Stimulated activated CD8-positive, alpha-beta memory T cell treated with anti-CD3 and anti-CD28 coated beads, Interleukin-4, amount 100 ng/mL, for 48 hours (primary cell): ENCODE measurements at places on chromosomes 7 and 10.

DNA sequence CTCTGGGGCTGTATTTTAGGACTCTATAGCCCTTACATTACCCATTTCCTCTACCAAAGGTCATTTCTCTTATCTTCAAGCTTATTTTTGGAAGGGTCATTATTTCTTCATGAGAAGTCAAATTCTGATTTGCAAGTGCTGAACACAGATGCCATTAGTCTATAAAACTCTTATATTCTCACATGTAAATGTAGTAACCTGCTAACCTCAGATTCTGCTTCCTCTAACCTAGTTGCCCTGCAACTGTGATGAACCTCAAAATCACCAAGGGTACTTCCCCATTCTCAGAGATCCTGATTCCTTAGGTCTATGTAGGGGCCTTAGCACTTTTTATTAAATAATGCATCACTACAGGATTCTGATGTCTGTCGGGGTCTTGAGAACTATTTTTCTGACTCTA is 6.3 kb downstream of the FAS start:
- DNase-seq, result no peak

DNA sequence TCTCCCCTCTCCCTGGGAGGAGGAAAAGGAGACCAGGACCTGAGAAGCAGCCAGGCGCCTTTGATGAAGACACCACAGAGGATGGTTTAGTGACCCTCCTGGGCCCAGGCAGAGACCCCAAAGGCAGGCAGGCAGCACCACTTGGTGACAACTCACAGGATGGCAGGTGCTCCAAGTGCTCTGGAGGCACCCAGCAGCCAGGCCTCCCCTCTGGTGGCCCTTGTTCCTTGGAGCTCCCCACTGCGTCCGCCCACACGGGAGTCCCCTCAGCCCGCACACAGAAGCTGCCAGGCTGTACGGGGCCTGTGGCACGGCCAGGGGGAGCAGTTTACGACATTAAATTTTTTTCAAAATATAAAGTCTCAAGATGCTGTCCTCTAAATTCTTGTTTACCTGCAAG is 607.1 kb upstream of the FOXK1 start:
- DNase-seq, result no peak

- DNase-seq, result no peak
These were observed 140.7 kb downstream of the PAXIP1 start for GRCh38 chr7:154862153-154862791.

DNA sequence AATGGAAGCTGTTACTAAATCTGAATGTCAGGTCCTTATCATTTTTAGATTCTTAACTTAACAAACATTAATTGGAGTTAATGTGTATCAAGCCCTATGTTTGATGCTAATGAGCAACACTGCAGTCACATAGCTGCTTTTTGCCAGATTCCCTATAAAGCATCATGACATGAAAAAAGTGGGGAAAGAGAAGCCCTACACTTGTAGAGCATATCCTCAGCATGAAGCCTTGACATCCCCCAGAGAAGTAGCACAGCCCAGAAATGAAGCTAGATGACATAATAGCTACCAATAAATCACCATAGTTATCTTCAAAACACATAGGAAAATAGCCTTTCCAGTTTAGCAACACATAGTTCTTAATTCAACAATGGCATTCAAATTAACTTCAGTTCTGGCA is 49.2 kb upstream of the CDK1 start:
- DNase-seq, result no peak

- no peak for DNase-seq
These were observed 5.5 kb downstream of the OPN4 start for GRCh38 chr10:86659721-86660453.

- DNase-seq, result no peak
These were observed 991.4 kb downstream of the CCSER2 start for GRCh38 chr10:85319826-85320225.

GRCh38 chr7:96321658-96322372 is at the start of gene SLC25A13:
Gene SLC25A13 (minus strand): TSS chr7:96322098. CDS start chr7:96321956, 142 bp downstream.
- peak; percentile 74 for DNase-seq

- DNase-seq, result no peak
These were observed 266.4 kb downstream of the SORCS3 start for GRCh38 chr10:104907521-104907920.

GRCh38 chr10:20670579-20670978 is 226.5 kb downstream of the NEBL start:
- DNase-seq, result no peak
